ENCODE measurements at places on chromosomes 7 and 10.

GRCh38 chr10:66931340-66931948, 5.6 kb downstream of the LRRTM3 start:
- peak; percentile 70 for DNase-seq

- no peak for DNase-seq
These were observed 4.9 kb downstream of the GNB2 start for GRCh38 chr7:100678291-100678984.

- DNase-seq, result no peak
These were observed 21.4 kb upstream of the SMC3 start for GRCh38 chr10:110546077-110546476.

DNA sequence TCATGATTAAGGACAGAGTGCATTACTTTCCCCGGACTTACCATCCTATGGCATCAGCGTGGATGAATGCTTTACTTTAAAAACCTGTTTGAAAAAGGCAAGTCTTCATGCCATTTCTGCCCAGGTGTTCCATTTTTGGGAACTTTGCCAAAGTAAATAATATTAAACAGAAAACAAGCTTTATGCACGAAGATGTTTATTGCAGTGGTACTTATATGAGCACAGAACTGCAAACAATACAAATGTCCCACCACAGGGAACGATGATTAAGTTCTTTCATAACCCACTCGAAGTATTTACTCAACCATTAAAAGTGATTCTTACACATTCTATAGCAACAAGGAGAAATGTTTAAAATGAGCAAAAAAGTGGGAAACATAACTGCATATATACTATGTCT, 109.7 kb upstream of the GDF10 start:
- DNase-seq, result no peak

- no peak for DNase-seq
These were observed 16.4 kb downstream of the OGDHL start for GRCh38 chr10:49745756-49746155.

DNA sequence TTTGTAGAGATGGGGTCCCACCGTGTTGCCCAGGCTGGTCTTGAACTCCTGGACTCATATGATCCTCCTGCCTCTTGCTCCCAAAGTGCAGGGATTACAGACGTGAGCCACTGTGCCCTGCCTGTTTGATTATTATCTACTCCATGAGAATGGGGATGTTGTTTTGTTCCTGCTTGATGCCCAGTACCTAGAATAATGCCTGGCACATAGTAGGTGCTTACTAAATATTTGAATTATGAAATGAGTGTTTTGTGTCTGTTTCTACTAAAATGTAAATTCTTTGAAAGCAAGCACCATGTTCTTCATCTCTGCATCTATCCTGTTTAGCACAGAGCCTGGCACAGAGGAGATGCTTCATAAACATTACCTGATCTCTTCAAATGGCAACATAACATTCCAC, 40.9 kb downstream of the ZNF783 start:
- DNase-seq, result no peak

DNA sequence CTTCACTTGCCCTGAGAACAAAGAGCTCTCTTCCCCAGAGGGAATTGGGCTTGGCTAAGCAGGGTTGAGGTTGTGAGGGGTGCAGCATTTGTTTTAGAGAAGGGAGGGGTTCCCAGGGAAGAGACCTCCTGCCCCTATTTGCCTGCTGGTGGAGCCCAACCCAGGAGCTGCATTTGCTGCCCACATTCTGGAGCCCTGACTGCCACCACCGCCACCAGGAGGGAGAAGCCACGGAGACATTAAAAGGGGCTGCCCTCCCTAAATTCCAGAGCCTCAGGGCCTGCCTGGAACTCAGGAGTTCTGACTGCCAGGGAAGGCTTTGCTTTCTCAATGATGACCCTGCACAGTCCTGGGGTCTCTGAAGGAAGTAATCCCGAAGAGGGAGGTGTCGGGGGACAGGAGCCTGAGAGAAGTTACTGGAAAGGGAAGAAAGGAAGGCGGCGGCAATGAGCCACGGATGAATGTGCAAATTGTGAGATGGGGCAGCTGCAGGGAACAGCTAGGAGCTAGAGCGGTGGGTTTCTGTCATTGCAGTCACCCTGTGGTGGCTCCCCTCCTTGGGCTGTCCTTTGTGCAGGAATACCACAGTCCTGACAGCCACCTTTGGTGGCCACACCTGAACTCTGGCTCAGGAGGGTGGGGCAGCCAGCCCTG, 51.3 kb downstream of the NEURL1 start:
- DNase-seq, result no peak

DNA sequence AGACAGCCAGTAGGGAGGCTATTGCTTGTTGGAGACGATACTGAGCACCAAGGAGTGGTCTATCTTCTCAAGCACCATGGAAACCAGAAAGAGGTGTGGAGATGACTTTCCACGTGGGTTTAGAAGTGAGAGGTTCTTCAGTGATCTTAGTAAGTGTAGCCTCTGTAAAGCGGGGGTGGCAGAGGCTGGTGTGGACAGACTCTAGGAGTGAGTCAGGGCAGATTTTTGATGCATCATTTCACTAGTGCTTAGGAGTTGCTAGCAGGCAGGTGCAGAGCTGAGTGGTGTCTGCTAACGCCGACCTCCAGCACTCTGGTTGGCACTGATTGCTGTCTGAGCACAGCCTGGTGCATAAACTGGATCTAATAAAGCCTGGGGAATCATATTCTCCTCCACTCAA, 78.4 kb upstream of the ADO start:
- DNase-seq, result no peak

DNA sequence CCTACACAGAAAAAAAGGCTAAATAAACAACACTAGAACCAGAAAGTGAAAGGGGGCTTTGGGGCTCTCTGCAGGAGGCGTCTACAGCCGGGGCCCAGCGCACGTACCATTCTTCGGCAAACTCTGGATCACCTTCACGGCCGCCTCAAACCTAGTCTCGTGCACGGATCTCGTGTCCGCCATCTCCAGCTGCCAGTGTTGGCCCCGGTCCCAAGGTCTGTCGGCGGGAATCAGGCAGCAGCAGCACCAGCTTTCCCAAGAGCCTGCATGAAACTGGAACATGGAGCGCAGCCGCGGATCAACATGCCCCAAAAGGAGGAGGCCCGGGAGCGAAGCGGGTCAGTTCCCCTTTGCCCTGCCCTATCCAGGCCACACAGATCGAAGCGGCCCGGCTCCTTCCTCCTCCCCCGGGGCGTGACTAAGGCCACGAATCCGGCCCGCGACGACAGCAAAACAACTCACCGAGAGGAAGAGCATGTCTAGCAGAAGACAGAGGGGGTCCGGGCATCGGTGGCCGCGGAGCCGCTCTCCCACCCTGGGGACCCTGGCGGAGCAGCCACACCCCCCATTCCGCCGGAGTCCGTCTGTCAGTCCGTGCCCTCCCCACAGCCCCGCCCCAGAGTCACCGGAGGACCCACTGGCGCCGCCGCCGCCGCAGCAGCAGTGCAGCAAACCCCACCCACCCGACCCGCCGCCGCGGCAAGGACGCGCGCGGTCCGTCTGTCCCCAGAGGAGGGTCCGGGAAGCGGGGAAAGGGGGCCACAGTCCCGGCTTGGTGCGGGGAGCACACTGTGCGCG, at the start of gene ACBD5:
ACBD5 (minus strand) TSS at position 586 of the 798 bp plus-strand sequence; CDS start at position 477, 109 bp downstream.
- DNase-seq, result peak; percentile 89

DNA sequence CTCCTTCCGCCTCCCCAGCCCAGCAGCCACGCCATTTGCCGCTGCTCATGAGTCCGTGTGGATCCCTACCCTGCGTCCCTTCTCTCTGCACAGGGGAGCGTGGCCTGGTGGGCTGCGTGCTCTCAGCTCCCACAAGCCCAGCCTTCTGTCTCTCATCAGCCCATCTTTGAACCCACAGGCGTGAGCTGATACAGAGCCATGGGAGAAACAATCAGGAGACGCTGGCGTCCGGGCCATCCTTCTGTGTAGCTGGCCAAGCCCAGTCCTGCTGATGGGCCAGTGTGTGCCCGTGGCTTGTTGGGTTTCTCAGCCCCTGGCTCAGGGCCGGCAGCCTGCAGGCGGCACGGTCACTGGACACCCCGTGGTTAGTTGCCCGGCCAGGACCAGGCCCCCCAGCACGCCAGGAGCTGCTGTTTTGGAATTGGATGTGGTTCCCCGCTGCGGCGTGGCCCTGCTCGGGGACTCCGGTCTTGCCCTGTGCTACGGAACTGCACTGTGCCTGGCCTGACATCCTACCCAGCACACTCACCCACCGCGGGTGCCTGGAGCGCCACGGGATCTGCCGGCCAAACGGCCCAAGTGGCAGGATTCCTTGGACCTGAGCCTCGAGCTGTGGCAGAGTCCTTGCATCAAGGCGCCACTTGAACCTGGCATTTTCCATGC, 88.9 kb downstream of the ELFN1 start:
- no peak for DNase-seq

GRCh38 chr10:43408331-43408709, 666 bp downstream of the HNRNPF start:
- DNase-seq, result no peak

- DNase-seq, result no peak
These were observed 372.8 kb upstream of the MGMT start for GRCh38 chr10:129094233-129094632.

DNA sequence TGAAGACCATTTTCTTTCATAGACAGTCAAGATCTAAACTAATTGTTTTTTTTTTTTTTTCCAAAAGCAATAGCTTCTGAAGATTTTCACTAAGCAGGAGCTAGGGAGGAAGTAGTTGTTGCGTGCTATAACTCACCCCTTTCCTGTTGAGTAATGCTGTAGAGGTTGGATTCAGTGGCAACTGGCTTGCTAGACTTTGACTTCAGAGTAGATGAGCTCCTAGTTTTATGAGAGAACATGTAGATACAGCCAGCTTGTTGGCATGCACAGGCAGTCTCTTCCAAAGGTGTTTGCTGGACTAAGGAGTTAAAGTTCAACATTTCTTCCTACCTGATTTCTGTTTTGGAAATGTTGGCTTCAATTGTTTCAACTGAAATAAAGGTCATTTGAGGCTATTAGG, 66.2 kb upstream of the MXI1 start:
- DNase-seq, result peak; percentile 69

GRCh38 chr10:111872591-111872990, 311.0 kb downstream of the GPAM start:
- DNase-seq, result no peak

DNA sequence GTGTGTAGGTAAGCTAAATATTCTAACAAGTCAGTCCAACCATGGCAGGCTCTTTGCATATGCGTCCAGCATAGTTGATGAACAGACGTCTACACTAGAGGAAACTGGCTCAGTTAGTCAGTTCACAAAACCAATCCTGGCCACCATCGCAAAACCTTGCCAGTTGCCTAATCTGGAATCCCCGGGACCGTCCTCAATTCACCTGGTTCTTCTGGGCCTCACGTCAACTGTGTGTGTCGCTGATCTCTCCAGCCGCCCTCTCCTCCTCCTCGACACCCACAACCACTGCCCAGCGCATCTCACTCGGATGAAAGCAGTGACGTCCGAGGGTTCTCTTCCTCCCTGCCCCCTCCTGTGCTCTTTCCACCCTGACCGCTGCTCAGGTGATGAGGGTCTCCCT, 217.8 kb upstream of the SH2B2 start:
- no peak for DNase-seq
